ENCODE measurements at places on chromosomes 1 and 21. TPM values are rescaled to one million over a fixed set of nuclear protein-coding genes. Genes with fewer than 3 reads are reported as not detected.

DNA sequence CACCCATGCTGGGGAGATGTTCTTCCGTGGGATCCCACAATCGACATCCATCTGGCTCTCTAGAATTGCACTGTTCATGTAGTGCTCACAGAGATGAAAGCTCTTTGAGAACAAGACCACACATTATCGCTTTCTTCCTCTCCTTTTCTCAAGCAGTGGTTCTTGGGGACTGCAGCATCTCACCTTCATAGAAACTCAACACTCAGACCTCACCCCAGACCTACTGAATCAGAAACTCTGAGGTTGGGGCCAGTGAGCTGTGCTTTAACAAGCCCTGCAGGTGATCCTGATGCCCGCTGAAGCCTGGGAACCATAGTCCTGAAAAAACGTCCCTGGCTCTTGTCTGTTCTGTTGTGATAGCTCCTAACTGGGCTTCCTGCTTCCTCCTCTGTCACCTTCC lies 251.3 kb upstream of the FGGY start:
- peaks cover 48% of the 10 kb centered on the region for H3K4me1 ChIP-seq
- no peak overlapping the region for H3K4me3 ChIP-seq
- no peaks in the 10 kb centered on the region for H3K27me3 ChIP-seq
- H3K36me3 ChIP-seq = no peaks in the 10 kb centered on the region
- no peak for DNase-seq

DNA sequence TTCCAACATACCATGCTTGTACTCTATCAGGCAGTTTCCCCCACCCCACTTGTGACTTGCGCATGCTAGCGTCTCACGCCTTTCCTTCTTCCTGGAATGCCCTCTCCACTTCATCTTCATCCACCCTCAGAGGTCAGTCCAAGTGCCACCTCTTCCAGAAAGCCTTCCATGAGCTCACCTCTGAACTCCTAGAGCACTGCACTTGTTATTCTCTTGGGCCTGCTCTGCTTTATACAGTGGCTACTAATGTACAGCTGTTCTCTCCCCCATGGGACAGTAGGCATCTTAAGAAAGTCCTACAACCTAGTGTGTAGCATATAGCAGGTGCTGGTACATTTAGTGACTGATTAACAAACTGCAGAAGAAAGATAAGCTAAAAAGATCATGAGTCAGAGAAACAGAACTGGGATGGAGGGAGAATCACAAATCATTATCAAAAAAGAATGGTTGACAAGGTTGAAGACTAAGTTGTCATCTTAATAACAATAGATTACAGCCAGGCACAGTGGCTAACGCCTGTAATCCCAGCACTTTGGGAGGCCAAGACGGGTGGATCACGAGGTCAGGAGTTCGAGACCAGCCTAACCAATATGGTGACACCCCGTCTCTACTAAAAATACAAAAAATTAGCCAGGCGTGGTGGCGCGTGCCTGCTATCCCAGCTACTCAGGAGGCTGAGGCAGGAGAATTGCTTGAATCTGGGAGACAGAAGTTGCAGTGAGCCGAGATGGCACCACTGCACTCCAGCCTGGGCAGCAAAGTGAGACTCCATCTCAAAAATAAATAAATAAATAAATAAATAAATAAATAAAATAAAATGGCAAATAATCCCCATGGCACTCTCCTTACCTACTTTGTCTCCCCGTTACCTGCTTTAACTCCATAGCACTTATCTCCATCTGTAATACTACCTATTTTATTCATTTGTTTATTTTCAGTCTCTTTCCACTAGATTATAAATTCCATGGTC lies 16.3 kb upstream of the TSPAN1 start:
- no peaks in the 10 kb centered on the region for H3K36me3 ChIP-seq
- no peak overlapping the region for H3K4me3 ChIP-seq
- H3K27me3 ChIP-seq = no peaks in the 10 kb centered on the region
- no peak for DNase-seq
- H3K27ac ChIP-seq = no peak overlapping the region

- H3K4me1 ChIP-seq = no peaks in the 10 kb centered on the region
- no peak for DNase-seq
- H3K36me3 ChIP-seq = no peaks in the 10 kb centered on the region
- H3K4me3 ChIP-seq = no peak overlapping the region
- no peaks in the 10 kb centered on the region for H3K27me3 ChIP-seq
These were observed 75.8 kb downstream of the SPATA6 start for GRCh38 chr1:48396208-48396607.

GRCh38 chr1:90291431-90292216 lies 296.7 kb downstream of the ZNF326 start:
- no peak for DNase-seq
- no peak overlapping the region for H3K4me3 ChIP-seq
- no peaks in the 10 kb centered on the region for H3K36me3 ChIP-seq
- H3K27me3 ChIP-seq = no peaks in the 10 kb centered on the region
- no peaks in the 10 kb centered on the region for H3K4me1 ChIP-seq
- H3K27ac ChIP-seq = no peak overlapping the region

DNA sequence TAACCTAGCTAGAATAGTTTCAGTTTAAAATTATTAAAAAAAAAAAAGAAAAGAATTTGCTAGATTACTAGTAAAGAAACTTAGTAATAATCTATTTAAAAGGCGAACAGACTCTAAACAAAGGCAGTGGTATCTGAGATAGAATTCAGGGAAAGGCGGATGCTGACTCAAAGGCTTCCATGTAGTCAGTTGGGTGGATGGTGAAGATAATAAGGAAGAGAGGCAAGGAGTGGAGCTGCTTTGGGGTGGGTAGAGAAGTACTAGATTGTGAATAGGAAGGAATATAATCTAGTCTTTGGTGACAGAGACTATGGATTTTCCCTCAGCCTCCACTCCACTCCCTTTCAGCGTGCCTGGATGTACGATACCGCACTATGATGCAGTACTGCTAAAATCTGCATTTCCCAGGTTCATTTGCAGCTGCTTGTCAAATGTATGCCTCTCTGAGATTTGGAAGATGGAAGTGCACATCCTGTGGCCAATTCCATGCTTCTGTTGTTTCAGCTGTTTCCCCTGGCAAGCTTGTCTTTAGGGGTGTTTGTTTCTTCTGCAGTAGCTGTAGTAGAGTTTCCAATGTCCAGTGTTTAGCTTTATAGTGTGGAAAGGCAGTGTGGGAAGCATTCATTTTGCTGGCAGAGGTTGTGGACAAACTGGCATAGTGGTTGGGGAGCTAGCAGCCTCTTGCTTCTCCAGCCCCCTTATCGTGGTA lies 184.6 kb upstream of the NRIP1 start:
- H3K4me1 ChIP-seq = peaks cover 4% of the 10 kb centered on the region
- no peak for DNase-seq
- no peak overlapping the region for H3K4me3 ChIP-seq

DNA sequence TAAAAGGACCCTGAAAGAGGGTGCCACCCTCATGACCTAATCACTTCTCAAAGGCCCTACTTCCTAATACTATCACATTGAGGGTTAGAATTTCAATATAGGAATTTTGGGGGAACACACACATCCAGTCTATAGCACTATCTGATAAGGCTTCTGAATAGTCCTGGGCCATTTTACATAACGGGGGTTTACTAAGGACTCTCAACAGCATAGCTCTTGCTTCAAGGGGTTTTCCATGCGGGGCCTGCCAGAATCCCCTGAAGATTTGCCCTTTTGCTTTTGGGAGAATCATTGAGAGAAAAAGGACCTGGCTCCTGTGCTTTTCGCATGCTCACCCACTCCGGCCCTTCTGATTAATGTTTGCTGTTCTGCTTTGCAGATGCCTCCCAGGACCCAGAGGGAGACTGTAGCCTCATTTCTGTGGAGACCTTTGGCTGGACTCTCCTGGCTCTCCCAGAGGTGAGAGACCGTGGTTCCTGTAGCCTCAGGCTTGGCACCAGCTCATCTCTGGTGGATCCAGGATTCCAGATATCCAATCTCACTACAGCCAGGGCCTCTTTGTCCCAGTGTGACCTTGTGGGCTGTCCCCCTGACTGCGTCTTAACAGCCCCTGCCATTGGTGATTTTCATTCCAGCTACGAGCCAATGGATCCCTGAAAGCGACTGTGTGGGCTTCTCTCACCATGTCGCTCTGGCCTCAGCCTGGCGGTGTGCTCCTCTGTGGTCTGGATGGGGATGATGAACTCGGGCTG lies 72.6 kb downstream of the DDR2 start:
- DNase-seq = no peak
- no peak overlapping the region for H3K4me3 ChIP-seq
- no peak overlapping the region for H3K27ac ChIP-seq
- no peaks in the 10 kb centered on the region for H3K27me3 ChIP-seq
- H3K4me1 ChIP-seq = no peaks in the 10 kb centered on the region
- no peaks in the 10 kb centered on the region for H3K36me3 ChIP-seq

GRCh38 chr1:33666616-33667015 lies 194.2 kb downstream of the ZSCAN20 start:
- H3K4me1 ChIP-seq = peaks cover 10% of the 10 kb centered on the region
- no peak for DNase-seq
- no peaks in the 10 kb centered on the region for H3K36me3 ChIP-seq
- H3K4me3 ChIP-seq = no peak overlapping the region
- 0 out of 3 replicates have a peak, but pooled peaks cover 8% of the 10 kb centered on the region for H3K27me3 ChIP-seq

- H3K27ac ChIP-seq = no peak overlapping the region
- H3K36me3 ChIP-seq = no peaks in the 10 kb centered on the region
- DNase-seq = peak; percentile 48
- H3K27me3 ChIP-seq = no peaks in the 10 kb centered on the region
- H3K4me3 ChIP-seq = no peak overlapping the region
These were observed 21.1 kb downstream of the CACNA1E start for GRCh38 chr1:181504399-181504842.

- H3K4me3 ChIP-seq = no peak overlapping the region
- no peaks in the 10 kb centered on the region for H3K27me3 ChIP-seq
- 0 out of 3 replicates have a peak, but pooled peaks cover 7% of the 10 kb centered on the region for H3K36me3 ChIP-seq
- H3K4me1 ChIP-seq = peaks cover 28% of the 10 kb centered on the region
These were observed 18.5 kb downstream of the SH3BP5L start for GRCh38 chr1:248807067-248807737.

DNA sequence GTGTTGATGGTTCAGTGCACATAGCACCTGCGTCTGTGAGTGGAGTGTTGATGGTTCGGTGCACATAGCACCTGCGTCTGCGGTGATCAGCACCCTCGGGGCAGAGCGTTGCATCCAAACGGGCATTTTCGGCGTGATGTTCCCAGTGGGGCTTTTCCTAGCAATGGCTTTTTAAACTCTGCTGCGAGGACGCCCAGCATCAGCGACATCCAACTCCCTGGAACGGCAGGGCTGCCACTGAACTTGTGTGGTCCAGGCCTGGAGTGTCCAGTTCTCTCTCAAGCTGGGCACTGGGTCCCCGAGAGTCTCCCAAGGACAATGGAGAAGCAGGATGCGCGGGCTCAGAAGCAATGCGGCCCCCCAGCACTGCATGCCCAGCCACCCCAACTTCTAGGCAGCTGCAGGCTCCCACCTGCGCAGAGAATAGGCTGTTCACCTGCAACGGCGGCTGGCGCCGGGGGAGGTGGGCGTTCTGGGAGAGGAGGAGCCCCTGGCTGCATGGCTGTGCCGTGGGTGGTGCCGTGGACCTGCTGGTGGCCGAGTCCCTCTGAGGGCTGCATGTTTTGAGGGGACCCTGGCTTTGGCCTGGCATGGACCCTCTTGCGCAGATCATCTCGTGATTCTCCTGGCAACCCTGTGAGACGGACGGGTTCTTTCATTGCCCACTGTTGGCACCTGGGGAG lies 10.1 kb upstream of the C1orf174 start:
- H3K27me3 ChIP-seq = no peaks in the 10 kb centered on the region
- peaks cover 26% of the 10 kb centered on the region for H3K4me1 ChIP-seq
- DNase-seq = no peak
- H3K36me3 ChIP-seq = no peaks in the 10 kb centered on the region
- H3K27ac ChIP-seq = no peak overlapping the region

GRCh38 chr1:70840260-70840953 lies 207.2 kb downstream of the PTGER3 start:
- H3K4me1 ChIP-seq = no peaks in the 10 kb centered on the region
- no peaks in the 10 kb centered on the region for H3K27me3 ChIP-seq
- H3K4me3 ChIP-seq = no peak overlapping the region
- H3K36me3 ChIP-seq = no peaks in the 10 kb centered on the region

- H3K36me3 ChIP-seq = peaks cover 6% of the 10 kb centered on the region
- H3K4me1 ChIP-seq = peaks cover 75% of the 10 kb centered on the region
- no peak for DNase-seq
- peak overlapping the region; percentile 95 for H3K27ac ChIP-seq
- H3K27me3 ChIP-seq = no peaks in the 10 kb centered on the region
- peak overlapping the region; percentile 87 for H3K4me3 ChIP-seq
These were observed 2.9 kb downstream of the DDI2 start for GRCh38 chr1:15620155-15620545.

DNA sequence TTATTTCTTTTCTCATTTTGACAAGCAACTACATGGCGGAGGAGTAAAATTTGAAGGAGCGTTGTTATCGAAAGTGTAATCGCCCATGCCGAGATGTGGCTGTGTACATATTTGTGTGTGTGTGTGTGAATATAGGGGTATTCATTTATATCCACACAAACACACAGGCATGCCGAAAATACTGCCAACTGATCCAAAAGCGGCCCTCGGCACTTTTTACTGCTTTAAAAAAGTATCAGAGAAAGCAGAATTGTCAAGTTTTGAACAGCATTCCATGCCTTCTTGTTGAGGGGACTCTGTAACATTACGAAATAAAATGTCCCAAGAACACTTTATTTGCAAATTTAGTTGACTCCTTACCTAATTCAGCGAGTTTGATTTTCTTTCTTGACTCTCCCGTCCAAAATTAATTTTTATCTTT lies 1.1 kb downstream of the PBX1 start:
- no peaks in the 10 kb centered on the region for H3K27me3 ChIP-seq
- 0 out of 2 replicates have a peak, but pooled peaks cover 9% of the 10 kb centered on the region for H3K4me1 ChIP-seq
- DNase-seq = no peak
- no peak overlapping the region for H3K27ac ChIP-seq
- H3K4me3 ChIP-seq = no peak overlapping the region

DNA sequence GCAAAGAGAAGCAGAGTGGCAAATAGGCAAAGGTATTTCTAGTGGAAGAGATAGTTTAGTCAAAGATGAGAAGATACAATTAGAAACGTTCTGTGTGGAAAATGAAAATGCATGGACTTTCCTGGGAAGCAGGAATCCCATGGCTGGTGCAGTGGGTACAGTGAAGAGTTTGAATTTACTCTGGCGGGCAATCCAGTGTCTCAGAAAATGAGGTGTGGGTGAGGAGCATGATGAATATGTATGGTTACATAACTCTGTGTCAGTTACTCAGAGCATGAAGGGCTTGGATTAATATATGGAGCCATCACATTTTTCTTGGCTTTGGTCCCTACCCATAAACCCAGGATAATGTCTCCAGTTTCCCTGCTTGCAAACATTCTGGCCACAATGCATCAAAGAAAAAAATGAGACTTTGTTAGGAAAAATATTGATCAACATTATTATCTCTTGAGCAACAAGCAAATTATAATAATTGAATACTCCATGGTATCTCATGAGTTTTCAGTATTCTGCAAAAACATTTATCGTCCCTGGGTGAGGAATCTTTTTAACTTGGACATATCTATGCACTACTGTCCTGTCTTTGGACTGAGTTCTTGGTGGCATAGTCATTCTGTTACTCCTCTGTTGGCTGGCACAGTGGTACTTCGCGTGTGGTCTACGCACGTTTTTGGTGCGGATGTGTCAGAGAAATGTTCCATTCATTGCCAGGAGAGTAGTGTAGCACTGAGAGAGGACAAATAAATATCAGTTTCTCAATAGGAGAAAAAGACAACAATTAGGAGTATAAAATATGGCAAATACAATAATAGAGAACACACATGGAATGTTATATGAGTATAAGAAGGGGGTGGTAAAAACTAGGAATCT lies 173.7 kb upstream of the C1orf105 start:
- H3K36me3 ChIP-seq = no peaks in the 10 kb centered on the region
- no peak overlapping the region for H3K27ac ChIP-seq
- H3K4me3 ChIP-seq = no peak overlapping the region
- no peaks in the 10 kb centered on the region for H3K4me1 ChIP-seq

The PGLYRP3 gene
- polyA plus RNA-seq = not detected

The THEM5 gene
- polyA plus RNA-seq = not detected

The DNAH14 gene
- polyA plus RNA-seq = 5.8 TPM

The PLA2G2D gene
- polyA plus RNA-seq = not detected

The EVA1B gene
- polyA plus RNA-seq = 3.9 TPM

The TRIM63 gene
- not detected for polyA plus RNA-seq

The BGLAP gene
- polyA plus RNA-seq = 1.6 TPM

The WDR64 gene
- polyA plus RNA-seq = not detected

The TNFRSF4 gene
- 0.21 TPM for polyA plus RNA-seq

The AMPD1 gene
- not detected for polyA plus RNA-seq

Data from HepG2 (cell line).